ENCODE measurements at places on chromosomes 16 and 17.
A peak's percentile ranks its signal among the peaks of the same experiment; 100 is the strongest.

DNA sequence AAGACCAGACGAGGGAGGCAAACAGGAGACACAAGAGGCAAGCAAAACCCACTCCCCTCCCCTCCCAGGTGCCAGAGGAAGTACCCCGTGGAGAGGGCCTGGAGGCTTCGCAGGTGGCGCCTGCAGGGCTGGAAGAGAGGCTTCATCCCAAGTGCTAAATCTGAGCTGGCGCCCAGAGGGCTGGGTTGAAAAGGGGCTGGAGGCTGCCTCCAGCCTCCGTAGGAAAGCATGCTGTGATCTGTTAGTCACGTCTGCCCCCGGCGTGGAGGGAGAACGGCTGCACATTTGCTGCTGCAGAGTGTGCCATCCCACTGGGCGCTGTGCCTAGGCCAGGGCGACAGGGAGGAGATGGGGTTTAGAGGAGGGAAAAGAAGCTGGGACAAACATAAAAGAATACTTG is 16.9 kb downstream of the RPH3AL start:
- no peak for DNase-seq

GRCh38 chr17:17086585-17086984 is 44.3 kb downstream of the MPRIP start:
- no peak for DNase-seq

DNA sequence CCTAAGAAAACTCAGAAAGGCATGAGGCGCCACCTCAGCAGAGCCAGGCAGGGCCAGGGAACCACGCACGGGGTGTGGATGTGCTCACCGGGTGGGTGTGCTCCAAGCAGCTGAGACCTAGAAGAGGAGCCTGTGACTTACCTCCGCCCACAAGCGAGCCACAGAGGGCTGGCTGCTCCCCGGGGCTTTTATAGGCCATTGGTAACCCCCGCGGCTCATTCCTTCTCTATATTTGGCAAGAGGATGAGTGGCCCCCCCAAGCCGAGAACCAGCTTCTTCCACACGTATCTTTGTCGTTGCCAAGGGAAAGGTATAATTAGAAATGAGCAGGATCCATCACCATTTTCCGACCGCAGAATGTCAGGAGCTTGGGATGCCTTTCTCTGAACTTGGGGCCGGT is at the start of gene MYH3:
Gene MYH3 (minus strand): TSS at position 162 of the 400 bp plus-strand sequence. CDS start 2,245 bp downstream, outside the sequence.
- DNase-seq, result no peak

DNA sequence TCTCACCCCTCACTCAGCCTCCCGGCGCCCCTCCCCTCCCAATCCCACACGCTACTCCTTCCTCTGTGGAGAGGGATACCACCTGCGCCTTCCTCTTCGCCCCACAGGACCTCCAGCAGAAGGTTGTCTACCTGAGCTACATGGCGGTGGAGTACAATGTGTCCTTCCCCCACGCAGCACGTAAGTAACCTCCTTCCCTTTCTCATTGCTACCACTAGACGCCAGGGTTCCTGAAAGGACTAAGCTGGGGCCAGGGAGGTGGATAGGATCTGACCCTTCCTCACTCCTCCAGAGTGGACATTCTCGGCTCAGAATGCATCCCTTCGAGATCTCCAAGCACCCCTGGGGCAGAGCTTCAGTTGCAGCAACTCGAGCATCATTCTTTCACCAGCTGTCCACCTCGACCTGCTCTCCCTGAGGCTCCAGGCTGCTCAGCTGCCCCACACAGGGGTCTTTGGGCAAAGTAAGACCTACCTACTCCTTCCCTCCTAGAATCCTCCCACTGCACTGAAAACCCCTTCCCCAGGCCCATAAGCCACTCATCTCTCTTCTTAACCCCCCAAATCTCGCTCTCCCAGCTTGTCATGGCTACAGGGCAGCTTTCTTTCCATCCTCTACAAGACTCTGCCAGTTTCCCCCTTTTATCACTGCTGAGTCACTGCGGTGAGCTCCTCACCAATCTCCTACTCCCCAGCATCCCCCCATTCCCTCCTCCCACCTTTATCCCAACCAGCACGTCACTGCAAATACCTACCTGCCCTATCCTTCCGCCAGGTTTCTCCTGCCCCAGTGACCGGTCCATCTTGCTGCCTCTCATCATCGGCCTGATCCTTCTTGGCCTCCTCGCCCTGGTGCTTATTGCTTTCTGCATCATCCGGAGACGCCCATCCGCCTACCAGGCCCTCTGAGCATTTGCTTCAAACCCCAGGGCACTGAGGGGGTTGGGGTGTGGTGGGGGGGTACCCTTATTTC is 1.5 kb downstream of the CD68 start:
- no peak for DNase-seq

- no peak for DNase-seq
Measured at GRCh38 chr17:6075050-6075449, 4.9 kb downstream of the WSCD1 start.

- DNase-seq, result peak; percentile 66
Measured at GRCh38 chr16:68760671-68761275, 23.7 kb downstream of the CDH1 start.

DNA sequence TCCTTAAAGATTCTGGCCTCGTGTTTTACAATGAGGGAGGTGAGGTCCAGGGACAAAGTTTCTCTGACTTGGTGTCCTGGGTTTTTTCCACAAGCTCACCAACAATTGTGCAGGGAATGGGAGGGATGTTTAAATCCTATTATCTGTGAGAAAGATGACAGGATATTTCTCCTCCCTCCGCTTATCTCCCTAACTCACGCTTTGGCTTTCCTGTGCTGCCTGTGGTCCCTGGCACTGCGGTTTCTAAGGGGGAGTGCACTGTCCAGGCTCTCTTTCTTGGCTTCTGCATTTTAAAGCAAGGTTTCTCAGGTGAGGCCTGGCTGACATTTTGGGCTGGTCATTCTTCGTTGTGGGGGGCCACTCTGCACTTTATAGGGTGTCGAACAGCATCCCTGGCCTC is 16.4 kb downstream of the GGA3 start:
- no peak for DNase-seq

DNA sequence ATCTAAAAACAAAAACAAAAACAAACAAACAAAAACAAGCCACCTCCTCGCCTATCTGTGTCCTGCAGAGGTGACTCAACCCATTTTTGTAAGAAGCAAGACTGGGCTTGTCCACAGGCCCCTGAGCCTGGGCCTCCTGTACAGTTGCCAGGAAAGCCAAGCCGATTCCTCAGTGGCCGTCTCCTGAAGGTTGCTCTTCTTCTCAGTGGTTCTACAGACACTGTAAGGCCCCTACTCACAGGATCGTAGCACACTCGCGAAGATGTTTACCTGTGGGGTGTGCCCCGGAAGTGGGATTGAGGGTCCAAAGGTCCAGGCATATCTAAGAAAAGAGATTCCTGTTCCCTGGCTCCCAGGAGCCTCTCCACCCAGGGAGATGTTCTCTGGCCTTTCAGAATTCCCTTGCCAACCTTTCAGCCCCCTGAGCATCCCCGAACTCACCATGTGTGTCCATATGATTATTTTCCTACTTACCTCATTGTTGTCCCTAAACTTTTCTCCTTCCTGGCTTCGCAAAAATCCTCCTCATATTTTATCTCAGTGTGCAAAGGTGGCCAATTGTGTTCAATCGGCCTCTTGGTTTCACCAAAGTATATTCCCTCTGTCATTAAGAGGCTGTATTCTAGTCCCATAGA is 7.5 kb upstream of the CES3 start:
- no peak for DNase-seq

DNA sequence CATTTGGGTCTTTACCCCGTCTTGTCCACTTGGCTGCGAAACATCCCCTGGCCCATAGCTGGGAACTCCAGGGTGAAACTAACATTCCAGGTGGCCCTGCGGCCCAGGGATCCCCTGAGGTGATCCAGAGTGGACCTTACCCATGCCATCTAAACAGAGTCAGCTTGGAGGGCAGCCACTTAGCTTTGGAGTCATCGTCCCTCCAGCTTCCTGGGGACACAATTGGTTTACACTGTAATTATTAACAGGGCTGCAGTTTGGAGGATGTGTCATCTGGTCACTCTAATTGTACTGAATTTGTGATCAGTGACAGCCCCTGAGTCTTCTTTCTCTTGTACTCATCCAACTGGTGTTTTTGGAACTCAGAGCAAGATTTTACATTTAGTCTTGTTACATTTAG is 149.9 kb downstream of the ENGASE start:
- DNase-seq, result no peak

GRCh38 chr17:34361478-34362061 is 1.5 kb downstream of the CCL1 start:
- peak; percentile 70 for DNase-seq

- no peak for DNase-seq
Measured at GRCh38 chr17:29294580-29294900, 592 bp upstream of the NUFIP2 start.

DNA sequence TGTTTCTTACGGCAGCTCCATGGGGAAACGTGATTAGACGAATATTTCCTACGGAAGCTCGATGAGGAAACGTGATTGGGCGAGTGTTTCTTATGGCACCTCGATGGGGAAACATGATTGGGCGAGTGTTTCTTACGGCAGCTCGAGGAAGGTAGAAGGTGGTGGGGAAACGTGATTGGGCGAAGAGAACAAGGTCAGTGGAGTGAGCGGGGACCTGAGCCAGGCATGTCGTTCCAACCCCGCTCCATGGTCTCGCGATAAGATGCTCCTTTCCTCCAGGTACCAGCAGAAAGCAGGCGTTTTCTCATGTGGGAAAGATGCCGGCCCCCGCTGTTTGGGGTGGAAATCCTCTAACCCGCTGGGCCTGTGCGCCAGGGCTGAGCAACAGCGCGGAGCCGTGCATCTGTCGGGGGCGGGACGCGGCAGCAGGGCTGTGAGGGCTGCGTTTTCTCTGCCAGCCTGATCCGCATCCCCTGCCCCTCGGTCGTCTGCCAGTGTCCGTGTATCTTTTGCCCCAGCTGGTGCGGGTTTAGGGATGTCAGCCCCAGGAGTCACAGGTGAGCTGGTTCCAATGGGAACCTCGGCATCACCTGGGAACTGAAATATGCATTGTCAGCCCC is 25.6 kb upstream of the DOC2B start:
- DNase-seq, result no peak

DNA sequence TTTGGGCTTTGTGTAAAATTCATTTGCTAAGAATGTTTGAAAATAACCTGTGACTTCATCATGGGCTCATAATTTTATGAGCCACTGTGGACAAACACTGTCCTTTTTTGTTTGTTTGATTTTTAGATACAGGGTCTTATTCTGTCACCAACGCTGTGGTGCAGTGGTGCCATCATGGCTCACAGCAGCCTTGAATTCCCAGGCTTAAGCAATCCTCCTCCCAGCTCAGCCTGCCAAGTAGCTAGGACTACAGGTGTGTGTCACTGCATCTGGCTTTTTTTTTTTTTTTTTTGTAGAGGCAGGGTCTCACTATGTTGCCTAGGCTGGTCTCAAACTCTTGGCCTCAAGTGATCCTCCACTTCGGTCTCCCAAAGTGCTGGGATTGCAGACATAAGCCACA is 8.3 kb downstream of the TEX2 start:
- no peak for DNase-seq

- no peak for DNase-seq
Measured at GRCh38 chr16:88458039-88458772, 5.1 kb downstream of the ZFPM1 start.

- DNase-seq, result no peak
Measured at GRCh38 chr16:85539084-85539483, 74.0 kb upstream of the GSE1 start.

DNA sequence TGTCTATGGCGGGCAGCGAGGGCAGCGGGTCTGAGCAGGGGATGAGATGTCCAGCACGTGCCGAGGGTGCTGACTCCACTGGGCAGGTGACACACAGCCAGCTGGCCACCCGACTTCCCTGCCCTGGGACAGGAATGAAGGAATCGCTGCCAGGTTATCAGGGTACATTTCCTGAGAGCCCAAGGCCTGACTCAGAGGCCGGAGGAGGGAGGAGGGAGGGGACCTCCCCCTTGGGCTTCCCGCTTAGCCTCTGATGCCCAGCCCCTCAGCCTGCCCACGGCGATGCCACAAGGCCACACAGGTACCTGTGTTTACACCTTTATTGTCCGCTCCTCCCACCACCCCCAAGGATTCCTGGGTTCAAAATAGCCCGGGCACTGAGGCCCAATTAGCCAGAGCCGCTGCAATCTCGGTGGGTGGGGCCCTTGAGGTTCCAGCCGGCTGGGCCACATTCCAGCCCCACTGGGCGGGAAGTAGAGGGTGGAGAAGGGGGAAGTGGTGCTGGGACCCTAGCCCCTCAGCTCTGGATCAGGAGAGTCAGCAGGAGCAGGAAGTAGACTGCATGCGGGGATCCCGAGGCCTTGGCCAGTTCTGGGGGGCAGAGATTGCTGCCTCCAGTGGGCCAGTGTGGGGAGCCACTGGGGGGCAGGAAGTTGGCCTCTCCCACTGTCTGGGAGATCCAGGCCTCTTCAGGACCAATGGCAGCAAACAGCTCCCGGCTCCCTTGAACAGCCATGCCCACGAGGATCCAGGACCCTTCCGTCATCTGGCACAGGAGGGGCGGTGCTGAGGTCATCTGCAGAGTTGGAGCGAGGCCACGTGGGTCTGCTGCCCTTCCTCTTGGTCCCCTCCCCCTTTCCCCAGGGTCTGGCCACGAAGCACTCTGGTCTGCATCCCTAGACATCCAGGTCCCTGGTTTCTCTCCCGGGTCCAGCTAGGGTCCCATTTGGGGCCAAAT is 3.4 kb upstream of the PRSS8 start:
- peak; percentile 76 for DNase-seq

DNA sequence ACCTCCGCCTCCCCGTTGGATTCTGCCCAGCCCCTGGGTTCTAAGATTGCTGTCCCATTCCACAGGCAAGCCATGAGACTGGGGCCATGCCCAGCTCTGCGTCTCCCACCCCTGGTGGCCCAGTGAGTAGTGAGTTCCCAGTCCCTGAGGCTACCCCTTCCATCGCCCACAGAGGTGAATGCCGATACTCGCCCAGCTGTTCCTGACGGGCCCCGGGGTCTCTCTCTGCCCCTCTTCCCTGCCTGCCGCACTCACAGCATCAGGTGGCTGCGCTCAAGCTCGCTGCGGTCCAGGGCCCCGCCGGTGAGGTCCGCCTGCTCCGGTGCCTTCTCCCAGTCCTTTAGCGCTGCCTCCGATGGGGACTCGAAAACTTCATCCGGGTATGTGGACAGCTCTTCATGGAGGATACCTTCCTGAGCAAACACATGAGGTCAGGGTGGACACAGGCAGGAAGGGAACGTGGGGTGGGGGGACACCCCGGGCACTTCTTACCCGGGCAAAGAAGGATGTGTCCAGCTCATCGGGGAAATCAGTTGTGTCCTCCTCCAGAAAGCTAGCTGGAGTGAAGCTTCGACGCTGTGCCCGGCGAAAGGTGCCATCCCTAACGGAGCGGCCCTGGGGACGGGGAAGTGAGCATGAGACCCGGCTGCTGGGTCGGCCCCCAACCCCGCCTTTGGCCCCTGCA is 8.8 kb downstream of the SNRNP25 start:
- no peak for DNase-seq

GRCh38 chr17:18910881-18911280 is 41.1 kb upstream of the SLC5A10 start:
- DNase-seq, result no peak
